Globus pallidus (tissue), 1 donor: ENCODE measurements at places on chromosomes 4 and X.

- peak; percentile 37 for DNase-seq
These were observed 10.7 kb downstream of the KLHL8 start for GRCh38 chr4:87209696-87210095.

DNA sequence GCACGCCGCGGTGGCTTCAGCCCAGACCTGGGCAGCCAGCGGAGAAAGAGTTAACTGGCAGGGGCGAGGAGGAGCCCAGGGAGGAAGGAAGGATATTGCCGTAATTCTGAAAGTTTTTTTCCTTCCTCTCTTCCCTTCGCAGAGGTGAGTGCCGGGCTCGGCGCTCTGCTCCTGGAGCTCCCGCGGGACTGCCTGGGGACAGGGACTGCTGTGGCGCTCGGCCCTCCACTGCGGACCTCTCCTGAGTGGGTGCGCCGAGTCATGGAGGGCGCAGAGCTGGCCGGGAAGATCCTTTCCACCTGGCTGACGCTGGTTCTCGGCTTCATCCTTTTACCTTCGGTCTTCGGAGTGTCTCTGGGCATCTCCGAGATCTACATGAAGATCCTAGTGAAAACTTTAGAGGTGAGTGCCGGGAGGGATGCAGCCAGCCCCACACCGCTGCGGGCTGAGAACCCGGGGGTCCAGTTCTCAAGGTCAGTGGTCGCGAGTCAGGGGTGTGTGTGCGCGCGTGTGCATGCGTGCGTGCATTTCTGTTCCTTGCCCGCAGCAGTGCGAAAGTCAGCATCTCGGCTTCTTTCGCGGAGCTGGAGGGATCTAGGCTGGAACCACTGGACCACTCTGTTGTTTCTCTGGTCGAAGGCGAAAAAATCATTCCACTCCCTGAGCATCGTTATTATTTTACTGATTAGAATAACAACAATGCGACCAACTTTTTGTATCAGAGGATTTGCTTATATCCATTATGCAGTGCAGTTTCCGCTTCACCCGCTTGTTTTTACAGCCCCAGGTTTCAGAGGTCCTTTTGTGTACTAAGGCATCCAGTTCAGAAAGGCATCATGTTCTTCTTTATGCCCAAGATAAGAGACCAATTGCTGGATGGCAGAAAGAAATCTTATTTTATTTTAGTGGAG is 709 bp downstream of the GPAT3 start:
- DNase-seq, result no peak

DNA sequence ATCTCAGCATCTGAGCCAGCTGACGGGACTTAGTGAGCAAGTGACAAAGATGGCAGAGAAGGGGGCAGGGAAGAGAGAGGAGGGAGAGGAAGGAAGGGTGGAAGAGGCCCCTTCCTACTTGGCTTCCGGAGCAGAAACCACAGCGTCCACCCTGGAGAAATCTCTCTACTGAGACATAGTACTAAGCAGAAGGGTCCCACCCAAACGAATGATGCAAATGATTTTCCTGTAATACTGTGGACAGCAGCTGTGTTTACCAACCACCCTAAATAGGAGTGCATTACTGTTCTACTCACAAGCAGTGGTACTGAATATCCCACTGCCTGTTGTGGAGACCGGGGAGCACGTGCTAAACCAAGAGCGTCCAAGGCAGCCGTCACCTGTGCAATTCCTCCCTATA is 29.4 kb downstream of the DTHD1 start:
- DNase-seq, result no peak

DNA sequence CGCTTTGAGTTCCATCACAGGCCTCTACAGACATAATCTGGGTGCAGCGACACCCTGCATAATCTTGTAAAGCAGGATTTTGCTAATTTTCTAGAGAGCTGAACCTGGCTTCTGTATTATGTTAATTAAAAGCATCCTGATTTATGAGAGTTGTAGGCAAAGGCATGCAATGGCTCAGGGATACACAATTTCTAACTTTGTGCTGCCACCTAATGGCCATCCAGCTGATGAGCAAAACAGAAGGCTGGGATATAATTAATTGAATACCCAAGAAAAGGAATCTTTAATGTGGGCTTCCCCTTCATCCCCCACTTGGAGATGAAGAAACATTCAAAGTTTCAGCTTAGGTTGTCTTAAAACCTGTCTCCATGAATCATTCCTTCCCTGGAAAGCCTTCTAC is 78.1 kb downstream of the BMP15 start:
- peak; percentile 15 for DNase-seq

- DNase-seq, result no peak
These were observed 93.0 kb upstream of the MTM1 start for GRCh38 chrX:150475461-150475860.

- peak; percentile 64 for DNase-seq
These were observed 46.0 kb upstream of the TMPRSS11F start for GRCh38 chr4:68175562-68176155.

DNA sequence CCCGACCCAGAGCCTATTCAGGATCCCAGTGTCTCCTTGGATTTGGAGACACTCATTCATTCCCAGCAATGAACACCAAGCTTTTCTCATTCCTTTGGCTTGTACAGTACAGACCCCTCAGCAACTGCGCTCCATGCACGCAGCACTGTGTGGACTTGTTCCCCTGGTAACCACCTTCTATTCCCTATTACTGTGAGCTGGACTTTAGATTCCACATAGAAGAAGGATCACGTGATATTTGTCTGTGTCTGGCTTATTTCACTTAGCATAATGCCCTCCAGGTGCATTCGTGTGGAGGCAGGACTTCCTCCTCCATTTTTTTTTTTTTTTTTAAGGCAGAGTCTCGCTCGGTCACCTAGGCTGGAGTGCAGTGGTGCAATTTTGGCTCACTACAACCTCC is 106.4 kb downstream of the PHKA2 start:
- no peak for DNase-seq

DNA sequence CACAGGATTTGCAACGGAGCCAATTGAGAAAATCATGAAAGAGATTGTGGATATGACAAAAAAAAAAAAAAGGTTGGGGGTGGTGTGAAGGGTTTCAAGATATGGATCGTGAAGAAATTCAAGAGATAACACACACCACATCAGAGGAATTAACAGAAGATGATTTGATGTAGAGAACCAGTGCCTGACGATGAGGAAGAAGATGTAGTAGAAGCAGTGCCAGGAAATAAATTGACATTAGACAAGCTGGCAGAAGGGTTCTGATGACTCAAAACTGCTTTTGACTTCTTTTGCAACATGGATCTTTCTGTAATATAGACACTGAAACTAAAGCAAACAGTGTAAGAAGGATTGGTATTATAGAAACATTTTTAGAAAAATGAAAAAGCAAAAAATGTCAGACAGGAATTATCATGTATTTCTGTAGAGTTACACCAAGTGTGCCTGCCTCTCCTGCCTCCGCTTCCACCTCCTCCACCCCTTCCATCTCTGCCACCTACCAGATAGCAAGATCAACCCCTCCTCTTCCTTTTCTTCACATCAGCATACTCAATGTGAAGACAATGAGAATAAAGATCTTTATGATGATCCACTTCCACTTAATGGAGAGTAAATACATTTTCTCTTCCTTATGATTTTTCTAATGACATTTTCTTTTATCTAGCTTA is 127.5 kb upstream of the OTUD4 start:
- no peak for DNase-seq

GRCh38 chr4:163143532-163143931 is 23.2 kb downstream of the NAF1 start:
- DNase-seq, result no peak

- DNase-seq, result no peak
These were observed 16.2 kb upstream of the MECP2 start for GRCh38 chrX:154113729-154114128.

DNA sequence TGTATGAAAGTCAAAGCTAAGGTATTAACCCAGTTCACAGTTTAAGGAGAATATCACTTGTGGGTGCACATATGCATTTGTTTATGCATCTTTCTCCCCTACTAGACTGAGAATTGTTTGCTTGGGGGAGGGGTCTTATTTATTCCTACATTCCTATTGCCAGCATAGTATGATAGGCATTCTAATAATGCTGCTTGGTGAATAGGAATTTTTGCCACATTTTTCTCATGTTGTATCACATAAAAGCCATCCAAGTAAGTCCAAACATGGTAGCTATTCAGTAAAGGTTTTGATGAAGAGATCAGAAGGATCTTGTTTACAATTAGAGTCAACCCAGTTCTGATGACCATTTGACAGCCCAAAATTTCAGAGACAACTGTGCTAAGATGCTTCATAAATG is 48.6 kb downstream of the ASB9 start:
- no peak for DNase-seq

GRCh38 chrX:11412715-11413623 is 119.8 kb downstream of the AMELX start:
- no peak for DNase-seq

- no peak for DNase-seq
These were observed 509.1 kb upstream of the SPANXN1 start for GRCh38 chrX:144738246-144738645.

DNA sequence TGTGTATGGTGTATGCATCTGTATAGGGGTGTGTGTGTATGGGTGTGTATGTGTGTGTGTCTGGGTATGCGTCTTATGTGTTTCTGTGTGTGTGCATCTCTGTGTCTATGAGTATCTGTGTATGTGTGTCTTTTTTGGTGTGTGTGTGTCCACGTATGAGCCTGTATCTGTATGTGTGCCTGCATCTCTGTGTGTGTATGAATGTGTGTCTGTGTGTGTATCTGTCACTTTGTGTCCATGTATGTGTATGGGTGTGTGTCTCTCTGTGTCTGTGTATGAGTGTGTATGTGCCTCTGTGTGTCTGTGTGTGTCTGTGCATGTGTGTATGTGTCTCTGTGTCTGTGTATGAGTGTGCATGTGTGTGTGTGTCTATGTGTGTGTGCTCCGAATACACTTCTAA is 24.3 kb downstream of the FAM149A start:
- DNase-seq, result no peak

- no peak for DNase-seq
These were observed 220.2 kb upstream of the MAD2L1 start for GRCh38 chr4:120286813-120287212.

- DNase-seq, result no peak
These were observed 62.5 kb downstream of the KIAA0232 start for GRCh38 chr4:6845027-6845426.

GRCh38 chrX:40291553-40291952 is 193.8 kb upstream of the BCOR start:
- DNase-seq, result no peak

- no peak for DNase-seq
These were observed 7.5 kb downstream of the CD99 start for GRCh38 chrX:2698604-2699003.

DNA sequence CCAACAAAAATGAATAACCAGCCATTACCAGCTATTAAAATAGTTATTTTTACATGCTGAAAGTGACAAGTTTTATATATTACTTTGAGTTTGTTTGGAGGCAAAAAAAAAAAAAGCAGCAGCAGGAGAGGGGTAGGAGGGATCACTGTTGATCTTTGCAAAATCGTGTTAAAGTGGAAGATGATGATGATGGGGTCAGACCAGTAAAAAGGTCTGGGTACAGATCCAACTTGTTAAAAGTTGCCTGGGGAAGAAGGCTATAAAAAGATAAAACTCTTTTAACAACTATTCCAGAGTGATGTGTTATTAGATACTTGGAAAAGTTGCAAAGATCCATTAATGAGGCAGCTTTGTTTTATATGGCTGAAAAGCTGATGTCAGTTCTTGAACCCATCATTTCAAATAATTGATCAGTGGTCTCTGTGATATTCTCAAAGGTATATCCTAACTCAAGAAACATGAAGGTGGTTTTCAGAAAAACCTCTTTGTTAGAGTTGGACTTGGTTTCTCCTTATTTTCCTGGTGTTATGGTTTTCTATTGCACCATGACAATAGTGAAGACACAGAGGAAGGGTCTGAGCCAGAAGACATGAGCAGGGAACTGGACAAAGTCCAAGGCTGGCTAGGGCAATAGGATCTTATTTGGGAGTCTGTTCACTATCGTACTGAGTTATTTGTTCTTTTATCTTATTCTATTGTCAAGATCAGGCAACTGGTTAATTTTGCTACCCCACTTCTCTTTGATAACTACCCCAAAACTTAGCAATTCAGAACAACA is 44.8 kb downstream of the EDNRA start:
- DNase-seq, result no peak

DNA sequence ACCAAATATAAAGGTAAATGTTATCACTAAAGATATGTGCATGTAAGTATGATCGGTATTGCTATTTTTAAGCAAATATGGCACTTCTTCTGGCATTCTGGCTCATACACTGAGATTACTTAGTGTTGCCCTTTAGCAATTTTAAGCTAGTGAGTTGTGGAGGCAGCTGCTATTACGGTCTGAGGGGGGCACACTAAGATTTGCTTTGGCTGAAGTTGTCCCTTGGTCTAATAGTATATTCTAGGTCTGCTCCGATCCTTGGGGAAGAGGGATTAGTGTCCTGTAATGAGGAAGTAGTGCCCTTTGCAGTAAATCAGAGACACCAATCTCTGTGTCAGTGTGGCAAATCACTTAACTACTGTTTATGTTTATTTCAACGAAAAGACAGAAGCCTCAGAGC is 196.5 kb upstream of the FTHL17 start:
- DNase-seq, result no peak

- peak; percentile 9 for DNase-seq
These were observed 544.0 kb upstream of the AMOT start for GRCh38 chrX:113384628-113385027.

- DNase-seq, result no peak
These were observed 48.8 kb downstream of the SPOCK3 start for GRCh38 chr4:167185465-167185864.

DNA sequence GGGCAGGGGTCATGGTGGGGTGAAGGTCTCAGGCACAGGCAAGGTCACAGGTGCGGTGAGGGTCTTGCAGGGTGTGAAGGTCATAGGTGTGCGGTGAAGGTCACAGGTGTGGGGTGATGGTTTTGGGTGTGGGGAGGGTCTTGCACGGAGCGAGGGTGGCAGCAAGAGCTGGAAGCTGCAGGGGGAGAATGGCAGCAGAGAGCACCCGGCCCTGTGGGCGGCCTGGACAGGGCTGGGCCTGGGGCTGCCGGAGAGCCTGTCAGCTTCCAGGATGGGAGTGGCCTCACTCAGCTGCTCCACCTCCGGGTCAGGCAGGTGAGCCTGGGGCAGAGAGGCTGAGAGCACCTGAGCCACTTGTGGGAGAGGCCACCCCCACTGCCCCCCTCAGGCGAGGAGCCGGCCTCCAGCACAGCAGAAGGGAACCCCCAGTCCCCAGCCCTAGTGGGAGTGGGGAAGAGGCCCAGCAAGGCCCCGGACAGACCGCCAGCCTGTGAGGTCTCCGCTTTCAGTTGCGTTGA is 1.5 kb downstream of the MSANTD1 start:
- DNase-seq, result no peak

GRCh38 chr4:40874331-40874730 is 124.6 kb downstream of the NSUN7 start:
- no peak for DNase-seq

- DNase-seq, result peak; percentile 82
These were observed 26.1 kb downstream of the GASK1B start for GRCh38 chr4:158146736-158147135.

GRCh38 chr4:77022560-77023179 is 53.1 kb downstream of the CCNI start:
- no peak for DNase-seq
